ENCODE measurements at places on chromosomes 6 and 20.
A peak's percentile ranks its signal among the peaks of the same experiment; 100 is the strongest.

- no peak for DNase-seq
Measured at GRCh38 chr6:53399027-53399344, 50.2 kb upstream of the ELOVL5 start.

DNA sequence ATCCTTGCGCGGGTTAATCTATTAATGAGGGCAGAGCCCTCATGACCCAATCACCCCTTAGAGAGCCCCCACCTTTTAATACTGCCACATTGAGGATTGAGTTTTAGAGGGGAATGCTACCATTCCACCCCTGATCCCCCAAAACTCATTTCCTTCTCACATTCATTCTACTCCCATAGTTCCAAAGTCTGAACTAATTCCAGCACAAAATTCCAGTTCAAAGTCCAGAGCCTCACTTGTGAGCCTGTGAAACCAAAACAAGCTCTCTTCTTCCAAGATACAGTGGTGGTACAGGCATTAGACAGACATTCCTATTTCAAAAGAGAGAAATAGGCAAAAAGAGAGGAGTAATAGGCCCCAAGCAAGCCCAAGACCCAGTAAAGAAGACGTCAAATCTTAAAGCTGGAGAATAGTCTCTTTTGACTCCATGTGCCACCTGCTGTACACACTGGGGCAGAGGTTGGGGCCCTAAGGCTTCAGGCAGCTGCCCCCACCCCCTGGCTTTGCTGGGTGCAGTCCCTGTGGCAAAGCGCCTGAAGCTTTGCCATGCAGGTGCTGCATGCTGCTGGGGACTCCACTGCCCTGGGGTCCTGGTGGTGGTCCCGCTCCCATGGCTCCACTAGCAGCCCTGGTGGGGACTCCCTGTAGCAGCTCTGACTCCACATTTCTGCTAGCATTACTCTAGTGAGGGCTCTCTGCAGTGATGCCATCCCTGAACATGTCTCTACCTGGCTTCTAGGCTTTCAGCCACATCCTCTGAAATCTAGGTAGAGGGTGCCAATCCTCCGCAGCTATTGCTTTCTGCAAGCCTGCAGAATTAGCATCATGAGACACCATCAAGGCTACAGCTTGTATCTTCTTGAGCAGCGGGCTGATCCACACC lies 41.3 kb downstream of the RSPH3 start:
- no peak for DNase-seq

DNA sequence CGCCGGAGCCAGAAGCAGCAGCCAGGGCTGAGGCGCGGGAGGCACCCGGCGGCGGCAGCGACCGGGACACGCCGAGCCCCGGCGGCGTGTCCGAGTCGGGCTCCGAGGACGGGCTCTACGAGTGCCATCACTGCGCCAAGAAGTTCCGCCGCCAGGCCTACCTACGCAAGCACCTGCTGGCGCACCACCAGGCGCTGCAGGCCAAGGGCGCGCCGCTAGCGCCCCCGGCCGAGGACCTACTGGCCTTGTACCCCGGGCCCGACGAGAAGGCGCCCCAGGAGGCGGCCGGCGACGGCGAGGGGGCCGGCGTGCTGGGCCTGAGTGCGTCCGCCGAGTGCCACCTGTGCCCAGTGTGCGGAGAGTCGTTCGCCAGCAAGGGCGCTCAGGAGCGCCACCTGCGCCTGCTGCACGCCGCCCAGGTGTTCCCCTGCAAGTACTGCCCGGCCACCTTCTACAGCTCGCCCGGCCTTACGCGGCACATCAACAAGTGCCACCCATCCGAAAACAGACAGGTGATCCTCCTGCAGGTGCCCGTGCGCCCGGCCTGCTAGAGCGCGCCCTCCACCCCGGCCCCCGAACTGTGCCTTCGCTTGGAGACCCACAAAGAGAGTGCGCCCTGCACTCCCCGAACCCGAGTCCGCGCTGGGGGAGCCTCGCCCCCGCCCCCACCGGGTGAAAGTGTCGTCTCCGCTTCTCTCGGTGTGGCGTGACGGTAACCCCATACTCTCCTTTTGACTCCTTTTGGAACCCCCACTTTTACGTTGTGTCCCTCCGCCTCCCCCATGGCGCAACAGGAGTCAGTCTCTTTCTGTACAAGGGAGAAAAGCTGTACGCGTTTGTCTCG lies 1.6 kb downstream of the INSM1 start:
- no peak for DNase-seq

DNA sequence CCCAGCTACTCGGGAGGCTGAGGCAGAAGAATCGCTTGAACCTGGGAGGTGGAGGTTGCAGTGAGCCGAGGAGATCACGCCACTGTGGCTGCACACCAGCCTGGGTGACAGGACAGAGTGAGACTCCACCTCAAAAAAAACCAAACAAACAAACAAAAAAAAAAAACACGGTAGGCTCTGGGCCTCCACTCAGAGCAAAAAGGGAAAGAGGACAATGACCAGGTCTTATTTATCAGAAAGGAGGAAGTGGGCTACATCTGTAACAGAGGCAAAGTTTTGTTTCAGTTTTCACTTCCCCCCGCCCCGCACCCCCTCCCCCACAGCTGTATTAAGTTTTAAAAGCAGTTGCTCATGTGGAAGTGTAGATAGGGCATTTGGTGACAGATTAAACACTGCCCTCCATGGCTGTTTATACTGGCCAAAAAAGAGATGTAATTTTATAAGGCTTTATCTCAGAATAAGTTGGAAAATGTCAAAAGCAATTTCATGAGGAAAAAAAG lies 114.6 kb downstream of the RCAN2 start:
- no peak for DNase-seq

GRCh38 chr6:43669050-43669921 lies 18.3 kb downstream of the MRPS18A start:
- no peak for DNase-seq

- DNase-seq: peak; percentile 90
Measured at GRCh38 chr6:92892626-92893170, 526.7 kb downstream of the EPHA7 start.

DNA sequence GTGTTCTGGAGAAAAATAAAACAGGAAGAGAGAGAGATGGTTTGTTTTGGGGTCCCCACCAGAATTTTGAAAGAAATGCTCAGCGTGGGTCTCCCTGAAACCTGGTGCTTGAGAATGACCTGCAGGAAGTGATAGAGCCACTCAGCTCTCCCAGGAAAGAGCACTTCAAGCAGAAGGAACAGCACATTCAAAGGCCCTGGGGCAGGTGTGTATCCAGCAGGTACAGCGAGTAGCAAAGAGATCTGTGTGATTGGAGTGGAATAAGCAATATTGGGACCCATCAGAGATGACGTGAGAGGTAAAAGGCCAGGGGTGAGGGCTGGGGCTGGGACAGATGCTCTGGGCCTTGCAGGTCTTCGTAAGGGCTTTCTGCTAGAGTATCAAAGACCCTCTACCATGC lies 89.5 kb upstream of the CCDC167 start:
- no peak for DNase-seq

DNA sequence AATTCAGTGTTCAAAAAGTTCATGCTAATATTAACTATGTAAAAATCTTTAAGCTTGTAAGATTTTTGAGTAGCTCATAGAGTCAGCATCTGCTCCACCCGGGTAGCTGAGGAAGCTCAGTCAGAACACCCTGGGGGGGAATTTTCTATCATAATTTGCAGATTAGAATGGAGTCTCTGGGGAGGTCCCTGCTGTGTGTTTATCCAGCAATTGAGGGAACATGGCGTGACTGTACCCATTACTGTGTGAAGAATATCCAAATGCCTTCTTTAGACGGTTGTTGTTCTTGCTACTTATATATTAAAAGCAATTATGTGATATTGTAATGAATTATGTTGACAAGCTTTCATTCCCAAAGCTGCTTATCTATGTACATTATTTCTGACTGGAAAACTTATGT lies 64.8 kb downstream of the AIG1 start:
- DNase-seq: peak; percentile 60

DNA sequence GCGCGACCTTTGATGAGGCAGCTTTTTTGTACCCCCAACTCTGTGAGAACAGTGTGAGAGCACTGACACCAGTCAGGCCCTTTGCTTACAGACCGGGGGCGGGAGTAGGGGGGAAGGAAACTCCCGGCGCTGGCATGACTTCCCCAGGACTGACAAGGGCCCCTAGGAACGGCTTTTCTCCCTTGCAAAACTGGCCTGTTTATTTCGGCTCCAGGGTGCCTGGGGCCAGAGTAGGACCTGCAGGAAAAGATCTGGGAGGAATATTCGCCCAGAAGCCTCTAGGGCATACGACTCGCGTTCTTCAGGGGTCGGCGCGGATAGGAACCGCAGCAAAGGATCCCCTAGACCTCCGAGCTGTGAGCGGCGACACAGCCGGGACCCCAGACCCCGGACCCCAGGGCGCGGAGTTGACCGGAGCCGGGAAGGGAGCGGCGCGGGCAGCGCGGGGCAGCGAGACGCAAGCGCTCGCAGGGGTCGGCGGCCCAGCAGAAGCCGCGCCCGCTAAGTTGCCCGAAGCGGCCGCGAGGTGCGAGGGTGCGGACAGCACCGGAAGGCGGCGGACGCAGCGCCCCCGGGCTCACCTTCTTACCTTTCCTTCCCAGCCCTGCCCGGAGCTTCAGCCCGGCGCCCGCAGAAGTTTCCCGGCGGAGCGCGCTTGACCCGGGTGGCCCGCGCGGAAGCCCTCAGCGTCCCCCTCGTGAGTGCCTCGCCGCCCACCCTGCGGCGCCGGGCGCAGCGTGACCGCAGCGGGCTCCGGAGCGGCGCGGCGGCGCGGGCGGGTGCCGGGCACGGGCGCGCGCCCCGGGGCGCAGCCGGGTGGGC lies at the start of gene POPDC3:
Gene POPDC3 (minus strand): TSS at position 771 of the 822 bp plus-strand sequence. CDS start 18,105 bp downstream, outside the sequence.
- DNase-seq: no peak

DNA sequence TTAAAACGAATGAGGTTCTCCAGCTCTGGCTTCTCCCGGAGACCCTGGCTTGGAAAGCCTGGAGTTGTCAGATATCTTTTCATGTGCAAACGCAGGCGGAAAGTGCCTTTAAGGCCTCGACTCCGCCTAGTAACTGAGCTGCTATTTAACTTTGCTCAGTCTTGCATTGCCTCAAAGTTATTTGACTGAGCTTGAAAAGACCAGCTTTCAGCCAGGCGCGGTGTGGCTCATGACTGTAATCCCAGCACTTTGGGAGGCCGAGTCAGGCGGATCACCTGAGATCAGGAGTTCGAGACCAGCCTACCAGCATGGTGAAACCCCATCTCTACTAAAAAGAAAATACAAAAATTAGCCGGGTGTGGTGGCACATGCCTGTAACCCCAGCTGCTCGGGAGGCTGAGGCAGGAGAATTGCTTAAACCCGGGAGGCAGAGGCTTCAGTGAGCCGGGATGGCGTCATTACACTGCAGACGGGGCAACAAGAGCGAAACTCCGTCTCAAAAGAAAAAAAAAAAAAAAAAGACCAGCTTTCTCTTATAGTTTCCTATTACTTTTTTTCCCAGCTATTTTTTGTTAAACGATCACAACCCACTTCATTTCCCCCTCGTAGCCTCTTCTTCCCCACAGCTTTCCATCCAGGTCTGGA lies 1.9 kb downstream of the GCNT2 start:
- DNase-seq: no peak

DNA sequence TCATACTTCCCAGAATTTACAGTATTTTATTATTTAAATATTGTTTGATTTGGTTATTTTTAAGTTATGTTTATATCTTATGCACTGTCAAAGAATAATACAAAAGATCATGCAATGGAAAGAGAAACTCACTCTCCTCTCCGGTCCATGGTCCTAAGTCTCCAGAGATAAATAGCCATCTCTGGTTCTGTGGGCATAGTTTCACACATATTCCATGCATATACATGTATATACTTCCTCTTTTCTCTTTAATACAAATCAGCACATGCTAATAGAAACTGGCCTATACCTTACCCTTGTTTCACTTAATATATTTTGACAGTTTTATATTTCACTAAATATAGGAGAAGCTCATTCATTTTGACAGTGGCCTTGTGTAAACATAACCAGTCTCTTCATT lies 901.7 kb upstream of the CITED2 start:
- DNase-seq: no peak

- DNase-seq: no peak
Measured at GRCh38 chr20:36234771-36235320, 1.4 kb upstream of the AAR2 start.

DNA sequence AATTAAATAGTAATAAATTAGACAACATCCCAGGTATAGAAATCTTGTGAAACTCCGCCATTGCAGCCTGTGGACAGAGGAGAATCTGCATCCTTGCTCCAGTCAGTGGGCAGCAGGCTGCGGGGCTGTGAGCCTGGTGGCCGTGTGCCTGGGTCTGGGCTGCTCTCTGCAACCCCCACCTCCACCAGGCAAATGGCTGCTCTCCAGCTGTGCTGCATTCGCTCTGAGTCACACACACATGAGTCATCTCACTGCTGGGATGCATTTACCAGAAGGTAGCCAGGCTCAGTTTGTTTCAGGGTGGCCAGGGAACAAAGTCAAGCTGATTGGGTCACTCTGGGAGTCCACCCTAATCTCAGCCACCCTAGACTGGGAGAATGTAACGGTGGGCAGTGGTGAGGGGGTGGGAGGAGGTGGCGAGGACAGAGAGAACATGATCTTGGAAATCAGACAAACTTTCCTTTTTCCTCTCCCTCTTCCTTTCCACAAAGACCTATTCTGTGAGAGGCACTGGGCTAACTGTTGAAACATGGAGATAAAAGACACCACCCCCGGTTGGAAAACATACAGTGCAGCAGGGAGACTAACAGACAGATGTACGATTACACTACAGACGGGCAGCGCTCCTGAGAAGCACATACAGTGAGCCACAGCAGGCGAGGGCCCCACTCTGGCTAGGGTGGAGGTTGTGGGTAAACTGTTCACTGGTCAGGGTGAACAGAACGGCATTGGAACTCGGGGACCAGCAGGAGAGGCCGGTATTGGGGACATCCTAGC lies 59.2 kb downstream of the TRAM2 start:
- no peak for DNase-seq

DNA sequence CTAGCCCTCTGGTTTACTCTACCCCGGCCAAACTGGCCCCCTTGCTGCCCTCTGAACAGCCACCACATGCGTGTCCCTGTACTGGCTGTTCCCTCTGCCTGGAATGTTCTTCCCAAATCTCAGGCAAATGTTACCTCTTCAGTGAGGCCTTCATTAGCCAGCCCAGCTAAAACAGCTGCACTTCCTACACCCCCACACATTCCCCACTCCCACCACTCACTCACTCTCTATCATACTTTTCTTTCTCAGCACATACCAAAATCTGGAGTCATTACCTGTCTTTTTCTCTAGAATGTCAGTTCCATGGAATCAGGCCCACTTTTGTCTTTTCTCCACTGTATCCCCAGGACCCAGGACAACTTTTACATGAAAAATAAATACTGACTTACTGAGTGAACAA lies 401.2 kb upstream of the SULF2 start:
- no peak for DNase-seq

DNA sequence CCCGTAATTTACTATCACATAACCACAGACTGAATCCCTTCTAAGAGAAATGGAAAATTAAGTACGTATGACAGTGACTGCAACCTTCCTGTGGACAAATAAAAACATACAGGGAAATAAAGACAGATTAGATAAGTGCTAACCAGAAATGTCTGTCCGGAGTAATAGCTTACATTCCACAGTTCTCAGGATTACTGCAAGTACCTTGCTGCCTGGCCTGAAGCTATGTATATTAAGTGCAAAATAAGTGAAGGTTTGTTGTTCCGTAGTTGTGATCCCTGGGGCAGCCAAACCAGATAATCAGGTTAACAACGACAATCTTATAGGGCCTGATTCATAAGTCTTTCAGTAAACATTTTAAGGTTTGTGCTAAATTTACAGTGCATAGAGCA lies 2.8 kb downstream of the NEDD9 start:
- DNase-seq: no peak

GRCh38 chr20:32436142-32436861 lies 78.2 kb downstream of the ASXL1 start:
- DNase-seq: no peak
